ENCODE measurements at places on chromosomes 6 and 20.

- peak; percentile 40 for DNase-seq
Observed at GRCh38 chr6:41634657-41635056, 3.6 kb upstream of the MDFI start.

DNA sequence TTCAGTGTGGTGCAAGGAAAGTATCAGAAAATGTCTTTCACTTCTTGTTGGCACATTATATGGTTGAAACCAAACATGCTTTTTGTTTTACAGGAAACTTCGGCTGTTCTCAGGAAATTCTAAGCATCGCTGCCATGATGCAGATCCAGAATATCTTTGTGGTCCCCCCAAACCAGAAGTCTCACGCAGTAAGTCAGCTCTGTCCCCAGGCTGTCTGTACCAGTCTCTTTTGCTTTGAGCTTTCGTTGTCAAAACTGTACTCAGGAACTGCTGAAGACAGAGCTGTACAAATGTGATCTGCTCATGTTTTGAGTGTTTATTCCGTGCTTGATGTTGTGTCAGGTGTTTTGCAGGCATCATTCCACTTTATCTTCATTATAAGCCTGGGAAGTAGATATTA lies 59.6 kb downstream of the DHX35 start:
- no peak for DNase-seq

DNA sequence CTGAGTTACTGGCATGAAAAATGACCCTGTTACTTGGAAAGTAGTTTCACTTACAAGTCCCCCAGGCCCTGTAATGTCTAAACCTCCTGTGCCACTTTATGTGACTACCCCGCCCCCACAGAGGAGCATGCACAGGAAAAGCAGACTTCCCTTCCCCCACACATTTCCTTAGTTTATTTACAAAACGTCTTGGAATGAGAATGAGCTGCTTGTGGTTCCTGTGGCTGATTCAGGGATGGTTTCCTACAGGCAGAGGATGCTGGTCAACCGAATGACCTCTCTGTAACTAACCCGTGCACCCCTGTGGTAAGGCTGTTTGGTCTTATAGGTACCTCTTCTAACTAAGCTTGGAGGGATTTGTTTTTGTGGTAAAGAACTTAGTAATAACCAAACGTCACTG lies 28.5 kb downstream of the RSPO3 start:
- DNase-seq = peak; percentile 92

DNA sequence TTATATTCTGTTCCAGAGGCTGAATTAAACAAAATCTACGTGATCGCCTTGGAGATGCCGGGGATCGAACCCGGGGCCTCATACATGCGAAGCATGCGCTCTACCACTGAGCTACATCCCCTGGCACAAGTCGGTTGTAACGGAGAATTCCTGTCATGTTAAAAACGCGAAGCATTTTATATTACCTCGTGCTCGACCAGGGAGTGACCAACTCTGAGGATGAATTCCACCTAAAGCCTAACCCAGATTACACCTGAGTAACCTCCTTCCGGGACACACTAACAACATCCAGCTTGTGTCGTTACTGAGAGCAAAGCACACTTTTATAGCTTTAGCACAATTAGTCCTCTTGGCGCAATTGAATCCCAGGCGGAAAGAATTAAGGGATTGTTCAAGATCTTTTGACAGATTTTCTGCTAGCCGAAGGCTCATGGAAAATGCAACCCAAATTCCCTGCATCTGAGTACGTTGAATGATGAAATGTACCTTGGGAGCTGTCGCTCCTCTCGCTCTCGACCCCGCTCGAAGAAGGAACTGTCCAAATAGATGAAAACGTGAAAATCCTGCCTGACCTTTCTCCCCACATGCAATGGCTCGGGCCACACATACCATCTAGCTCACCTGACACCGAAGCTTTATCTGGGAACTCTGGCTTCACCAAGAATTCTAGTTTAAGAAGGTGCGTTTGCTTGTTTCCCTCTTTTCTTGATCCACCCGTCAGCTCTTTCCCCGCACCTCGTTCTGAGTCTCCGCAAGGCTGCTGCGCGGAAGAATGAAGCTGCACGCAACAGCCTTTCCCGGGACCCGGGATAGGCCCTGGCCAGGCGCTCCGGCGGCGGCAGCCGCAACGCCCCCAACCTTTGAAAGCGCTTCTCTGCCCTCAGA lies 148.3 kb downstream of the GPX5 start:
- DNase-seq = no peak

GRCh38 chr6:42451333-42452170 lies at the start of gene TRERF1:
Gene TRERF1 (minus strand): TSS chr6:42451926. CDS start chr6:42269590, 182,336 bp downstream.
- peak; percentile 40 for DNase-seq

- DNase-seq = peak; percentile 92
Observed at GRCh38 chr6:131937703-131938631, 13.2 kb downstream of the CCN2 start.
